Stimulated activated CD4-positive, alpha-beta T cell treated with anti-CD3 and anti-CD28 coated beads, Interleukin-12 subunit alpha, Interleukin-12 subunit beta, amount 100 ng/mL, for 24 hours (primary cell): ENCODE measurements at places on chromosomes 2 and 18.

DNA sequence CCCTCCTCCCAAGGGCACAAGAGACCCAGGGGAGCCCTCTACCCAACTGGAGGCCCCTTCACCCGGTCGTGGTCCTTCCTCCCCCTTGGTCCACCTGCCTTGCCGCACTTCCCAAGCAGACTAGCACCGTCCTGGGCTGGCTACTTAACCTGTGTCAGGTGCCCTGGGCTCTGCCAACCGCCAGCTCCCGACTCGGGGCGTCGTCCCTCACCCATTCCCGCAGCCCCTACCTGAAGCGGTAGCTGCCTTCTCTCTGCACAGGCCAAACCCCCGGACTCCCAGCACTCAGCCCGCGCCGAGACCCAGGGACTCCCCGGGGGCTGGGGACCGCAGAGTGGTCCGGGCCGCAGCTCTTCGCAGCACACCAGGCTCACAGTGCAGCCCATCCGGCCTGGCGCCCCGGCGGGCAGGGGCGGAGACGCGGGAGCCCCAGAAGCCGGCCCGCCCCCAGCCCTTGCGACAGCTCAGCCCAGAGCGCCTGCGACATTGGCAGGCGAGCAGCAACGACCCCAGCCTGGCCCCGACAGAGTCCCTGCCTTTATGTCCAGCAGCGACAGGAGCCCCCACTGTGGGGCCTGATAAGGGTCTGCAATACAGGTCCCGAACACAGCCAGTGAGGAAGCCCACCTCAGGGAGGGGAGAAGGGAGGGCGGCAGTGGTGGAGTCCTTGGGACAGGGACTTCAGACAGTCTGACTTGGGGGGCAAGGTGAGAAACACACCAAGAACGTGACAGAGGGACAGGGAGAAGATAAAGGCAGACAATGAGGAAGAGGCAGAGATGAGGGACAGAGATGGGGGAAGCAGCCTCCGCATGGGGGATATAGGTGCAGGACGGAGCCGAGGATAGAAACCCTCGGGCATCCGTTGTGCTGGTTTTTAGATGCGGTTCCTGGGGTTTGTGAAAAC is 31.0 kb upstream of the TNS1 start:
- DNase-seq, result no peak

DNA sequence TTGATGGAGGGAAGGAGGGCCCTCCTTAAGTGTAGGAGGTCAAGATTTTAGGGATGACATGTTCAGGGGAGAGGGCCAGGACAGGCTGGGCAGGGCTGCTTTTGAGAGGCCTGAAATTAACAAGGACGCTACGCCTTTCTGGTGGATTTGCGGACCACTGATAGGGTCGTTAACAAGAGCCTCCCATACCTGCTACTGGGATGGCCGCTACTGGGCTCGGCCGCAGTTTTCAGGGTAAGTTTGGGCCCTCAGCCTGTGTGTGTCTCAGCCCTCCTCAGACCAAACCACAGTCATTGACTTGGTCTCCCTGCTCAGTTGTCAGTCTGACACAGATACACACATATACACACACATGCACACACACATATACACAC is 180.9 kb downstream of the SMAD2 start:
- no peak for DNase-seq

DNA sequence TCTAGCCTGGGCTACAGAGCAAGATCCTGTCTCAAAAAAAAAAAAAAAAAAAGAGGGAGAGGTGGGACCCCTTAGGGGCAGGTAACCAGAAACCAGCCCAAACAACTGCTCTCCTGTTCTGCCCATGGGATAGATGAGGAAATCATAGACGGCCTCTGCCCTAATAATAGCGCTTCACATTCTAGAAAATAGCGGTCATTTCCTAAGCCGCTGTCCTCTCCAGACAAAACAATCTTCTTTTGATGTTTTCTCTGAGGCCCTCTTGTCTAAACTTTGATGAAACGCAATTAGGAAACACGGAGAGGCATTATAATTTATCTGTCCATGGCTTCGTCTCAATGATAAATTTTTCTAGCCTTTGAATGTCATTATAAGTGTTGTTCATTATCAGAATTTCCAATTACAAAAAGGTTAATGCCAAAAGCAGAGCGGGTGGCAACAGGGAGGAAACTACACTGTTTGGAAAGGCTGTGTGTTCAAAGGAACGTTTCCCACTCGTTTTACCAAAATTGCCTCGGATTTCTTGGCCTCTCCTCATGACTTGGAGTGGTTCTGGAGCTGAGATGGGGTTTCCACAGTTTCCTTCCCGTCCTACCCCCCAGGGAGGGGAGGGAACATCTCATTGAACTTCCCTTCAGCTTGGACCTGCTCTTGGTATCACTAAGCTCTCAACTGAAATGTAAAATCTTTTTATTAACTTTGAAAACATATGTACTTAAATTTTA is 151.6 kb upstream of the ZNF236 start:
- DNase-seq, result no peak

GRCh38 chr18:52588931-52589330 is 248.9 kb downstream of the DCC start:
- DNase-seq, result no peak

DNA sequence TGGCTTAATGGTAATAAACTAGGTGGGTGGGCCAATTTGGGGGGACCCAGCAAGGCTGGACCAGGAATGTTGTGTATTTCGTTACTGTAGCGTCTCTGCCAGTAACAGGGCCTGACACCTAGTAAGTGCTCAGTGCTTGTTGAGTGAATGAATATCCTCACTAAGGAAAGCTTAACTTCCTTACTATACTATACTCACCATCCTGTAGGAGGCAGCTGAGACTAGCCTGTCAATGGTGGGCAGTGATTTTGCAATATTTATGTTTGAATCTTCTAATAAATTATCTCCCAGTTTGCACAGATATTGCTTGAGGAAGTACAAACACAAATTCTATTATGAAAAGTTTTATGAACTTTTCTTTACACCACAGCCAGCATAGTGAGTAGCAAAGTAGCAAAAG is 370.7 kb upstream of the SYT4 start:
- no peak for DNase-seq
